ENCODE measurements at places on chromosomes 7 and 10. TPM values are rescaled to one million over a fixed set of nuclear protein-coding genes. Genes with fewer than 3 reads are reported as not detected.

DNA sequence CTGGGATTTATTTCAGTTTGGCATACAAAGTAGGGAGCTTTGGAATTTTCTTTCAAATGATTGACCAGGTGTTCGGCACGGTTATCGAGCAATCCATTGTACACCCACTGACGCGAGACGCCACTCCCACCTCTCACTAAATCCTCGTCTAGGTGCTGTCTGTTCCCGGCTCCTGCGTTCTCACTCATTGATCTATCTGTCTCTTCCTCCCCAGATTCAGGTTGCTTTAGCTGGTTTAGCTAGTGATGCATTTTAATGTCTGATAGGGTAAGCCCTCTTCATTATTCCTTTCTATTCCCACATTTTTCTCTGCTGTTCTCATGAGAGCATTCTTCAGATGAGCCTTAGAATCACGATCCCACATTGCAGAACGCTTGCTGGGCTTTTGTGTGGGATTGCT is 91.7 kb downstream of the ELFN1 start:
- no peak for DNase-seq

DNA sequence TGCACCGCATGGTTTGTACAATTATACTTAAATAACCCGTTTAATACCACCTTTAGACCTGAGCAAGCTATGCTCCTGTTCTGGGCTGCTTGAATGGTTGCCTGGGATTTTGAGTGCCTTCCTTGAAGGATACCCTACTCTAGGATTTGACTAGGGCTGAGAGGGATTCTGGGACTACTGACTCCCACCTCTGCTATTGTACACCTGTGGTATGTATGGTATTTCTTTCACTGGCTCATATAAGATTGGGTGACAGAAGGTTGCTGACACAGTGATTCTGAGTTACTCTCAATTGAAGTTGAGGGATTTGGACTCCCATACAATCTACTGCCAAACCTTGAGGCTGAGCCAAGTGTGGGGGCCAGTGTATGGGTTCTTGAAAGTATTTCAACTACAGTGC is 494.4 kb upstream of the SEMA3D start:
- DNase-seq: no peak

- no peak for DNase-seq
Measured at GRCh38 chr7:41046221-41046761, 656.6 kb downstream of the INHBA start.

GRCh38 chr7:149871576-149871975 is 2.2 kb upstream of the ATP6V0E2 start:
- no peak for DNase-seq

- no peak for DNase-seq
Measured at GRCh38 chr7:33578166-33578565, 327.2 kb upstream of the BMPER start.

DNA sequence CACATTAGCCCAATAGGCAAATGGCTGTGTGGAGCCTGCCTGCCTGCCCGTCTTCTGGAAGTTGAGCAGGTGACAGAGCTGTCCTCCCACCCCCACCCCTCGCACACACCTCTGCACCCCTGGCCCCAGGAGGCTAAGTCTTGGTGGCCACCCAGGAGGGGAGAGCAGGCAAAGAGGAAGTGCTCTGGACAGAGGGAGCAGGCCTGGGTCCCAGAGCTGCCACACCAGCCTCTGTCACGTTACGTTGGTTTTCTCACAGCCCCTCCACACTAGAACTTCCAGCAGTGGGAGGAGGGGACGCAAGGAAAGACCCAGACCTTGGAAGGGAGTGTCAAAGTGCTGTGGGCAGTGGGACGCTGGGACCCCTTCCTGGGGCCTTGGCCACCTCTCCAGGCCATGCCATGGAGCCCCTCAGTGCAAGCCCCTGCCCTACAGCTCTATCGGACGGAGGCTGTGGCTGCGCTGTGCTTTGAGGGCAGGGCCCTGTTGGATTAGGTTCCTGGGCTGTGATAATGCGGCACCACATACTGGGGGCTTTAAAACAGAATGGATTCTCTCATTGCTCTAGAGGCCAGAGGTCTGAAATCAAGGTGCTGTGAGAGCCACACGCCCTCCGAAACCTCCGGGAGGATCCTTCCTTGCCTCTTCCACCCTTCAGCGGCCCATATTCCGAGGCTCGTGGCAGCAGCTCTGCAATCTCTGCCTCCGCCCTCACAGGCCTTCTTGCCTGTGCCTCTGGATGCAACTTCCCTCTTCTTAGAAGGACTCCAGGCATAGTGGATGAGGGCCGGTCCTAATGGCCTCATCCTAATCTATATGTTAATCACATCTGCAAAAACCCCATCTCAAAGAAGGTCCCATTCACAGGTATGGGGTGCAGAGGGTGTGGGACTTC is 9.9 kb downstream of the PRKAG2 start:
- no peak for DNase-seq

- DNase-seq: no peak
Measured at GRCh38 chr7:9349625-9350024, 916.2 kb downstream of the NXPH1 start.

- DNase-seq: no peak
Measured at GRCh38 chr10:28312572-28312971, 9.7 kb upstream of the MPP7 start.

ABCC2 gene
- total RNA-seq: 0.71 TPM

MCM10 gene
- not detected for total RNA-seq

GRCh38 chr10:132056663-132057062 is 9.1 kb upstream of the JAKMIP3 start:
- DNase-seq: no peak

GRCh38 chr7:146366938-146367337 is 250.3 kb downstream of the CNTNAP2 start:
- DNase-seq: no peak

SPDYE2 gene
- not detected for total RNA-seq

GRCh38 chr10:77593771-77594470 is 43.7 kb downstream of the KCNMA1 start:
- no peak for DNase-seq

CPED1 gene
- total RNA-seq: 77.4 TPM

UNC5B gene
- total RNA-seq: 18.3 TPM

- no peak for DNase-seq
Measured at GRCh38 chr10:123398756-123399155, 244.6 kb downstream of the BUB3 start.

DNA sequence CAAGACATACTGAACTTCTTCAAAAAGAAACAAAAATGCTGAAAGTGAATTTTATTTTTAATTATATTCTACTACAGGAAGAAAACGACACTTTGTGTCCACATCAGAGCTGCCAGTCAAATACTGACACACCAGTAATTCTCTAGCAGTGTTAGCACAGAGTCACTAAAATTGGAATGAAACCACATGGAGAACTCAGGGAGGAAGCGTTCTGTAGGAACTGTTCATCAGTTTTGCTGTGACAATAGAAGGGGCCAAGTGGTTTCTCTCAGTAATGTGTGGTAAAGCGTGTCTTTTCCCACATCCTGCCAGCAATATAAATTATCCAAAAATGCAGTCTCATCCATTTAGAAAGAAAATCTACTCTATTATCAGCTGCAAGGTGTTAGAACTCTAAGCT is 683.3 kb downstream of the GRM8 start:
- DNase-seq: no peak

PRPS1L1 gene
- total RNA-seq: not detected

GRCh38 chr7:68524126-68524525 is 1074.1 kb upstream of the AUTS2 start:
- DNase-seq: no peak

DNA sequence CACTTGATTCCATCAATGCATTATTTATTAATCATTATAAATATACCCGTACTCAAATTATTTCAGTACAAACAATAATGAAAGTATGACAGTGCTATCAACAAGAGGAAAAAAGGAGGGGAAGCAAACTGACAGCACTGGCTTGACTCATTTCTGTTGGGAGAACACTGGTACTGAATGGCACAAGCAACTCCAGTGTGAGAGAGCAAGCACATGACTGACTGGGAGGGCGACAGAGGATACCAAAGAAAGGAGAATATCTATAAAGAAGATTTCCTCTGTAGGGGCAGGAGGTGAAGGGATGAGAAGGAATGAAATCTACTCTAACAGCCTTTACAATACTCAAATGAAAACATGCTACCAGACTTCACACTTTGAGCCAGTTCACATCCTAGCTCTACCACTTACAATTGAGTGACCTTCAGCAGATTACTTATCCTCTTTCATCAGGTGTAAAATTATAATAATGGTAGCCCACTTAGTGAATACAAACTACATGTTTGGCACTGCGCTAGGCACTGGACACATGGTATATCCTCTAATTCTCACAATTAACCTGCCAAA is 1.5 kb downstream of the USP54 start:
- no peak for DNase-seq

TYW1B gene
- 6.8 TPM for total RNA-seq

DNA sequence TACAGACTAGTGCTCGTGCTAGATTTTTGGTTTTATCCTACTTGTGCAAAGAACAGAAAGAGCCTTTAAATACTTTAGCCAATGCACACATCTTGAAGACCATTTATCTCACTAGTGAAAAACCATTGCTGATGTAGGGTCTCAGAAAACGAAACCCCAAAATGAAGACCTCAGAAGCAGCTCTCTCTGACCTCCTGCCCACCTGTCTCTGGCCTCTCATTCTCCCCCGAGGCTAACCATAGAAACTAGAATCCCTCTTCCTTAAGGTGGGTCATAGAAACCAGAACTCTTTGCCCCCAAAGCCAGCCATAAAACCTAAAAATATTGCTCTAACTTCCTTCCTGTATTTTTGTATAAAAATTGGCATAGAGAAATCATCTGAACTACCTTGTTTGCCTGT is 112.2 kb downstream of the KIF20B start:
- DNase-seq: no peak

- DNase-seq: no peak
Measured at GRCh38 chr10:109374215-109374614, 549.1 kb downstream of the XPNPEP1 start.

GRCh38 chr7:47932016-47932415 is 16.2 kb downstream of the PKD1L1 start:
- no peak for DNase-seq

DNA sequence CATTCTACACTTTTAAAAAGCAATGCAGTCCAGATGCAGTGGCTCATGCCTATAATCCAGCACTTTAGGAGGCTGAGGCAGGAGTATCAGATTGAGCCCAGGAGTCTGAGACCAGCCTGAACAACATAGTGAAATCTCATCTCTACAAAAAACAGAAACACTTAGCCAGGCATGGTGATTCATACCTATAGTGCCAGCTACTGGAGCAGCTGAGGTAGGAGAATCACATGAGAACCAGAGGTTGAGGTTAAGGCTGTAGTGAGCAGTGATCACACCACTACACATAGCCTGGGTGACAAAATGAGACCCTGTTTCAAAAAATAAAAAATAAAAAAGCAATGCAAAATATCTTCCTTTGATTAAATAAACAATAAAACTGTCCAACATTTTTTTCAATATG is 205.2 kb downstream of the GRM8 start:
- DNase-seq: no peak

ZNF503 gene
- 42.3 TPM for total RNA-seq

DNA sequence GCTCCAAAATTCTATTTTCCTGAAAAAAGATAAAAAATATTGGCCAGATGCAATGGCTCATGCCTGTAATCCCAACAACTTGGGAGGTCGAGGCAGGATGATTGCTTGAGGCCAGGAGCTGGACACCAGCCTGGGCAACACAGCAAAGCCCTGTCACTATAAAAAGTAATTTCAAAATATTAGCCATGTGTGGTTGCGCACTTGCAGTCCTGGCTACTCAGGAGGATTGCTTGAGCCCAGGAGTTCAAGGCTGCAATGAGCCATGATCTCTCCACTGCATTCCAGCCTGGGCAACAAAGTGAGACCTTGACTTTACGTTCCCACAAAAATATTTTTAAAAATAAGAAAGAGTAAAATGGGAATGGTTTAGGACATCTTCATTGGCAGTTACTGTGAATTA is 104.1 kb upstream of the AFAP1L2 start:
- no peak for DNase-seq

TMEM270 gene
- not detected for total RNA-seq
